ENCODE measurements at places on chromosomes 6 and 20.

GRCh38 chr20:25044261-25044560 lies 13.7 kb downstream of the ACSS1 start:
- DNase-seq, result no peak

DNA sequence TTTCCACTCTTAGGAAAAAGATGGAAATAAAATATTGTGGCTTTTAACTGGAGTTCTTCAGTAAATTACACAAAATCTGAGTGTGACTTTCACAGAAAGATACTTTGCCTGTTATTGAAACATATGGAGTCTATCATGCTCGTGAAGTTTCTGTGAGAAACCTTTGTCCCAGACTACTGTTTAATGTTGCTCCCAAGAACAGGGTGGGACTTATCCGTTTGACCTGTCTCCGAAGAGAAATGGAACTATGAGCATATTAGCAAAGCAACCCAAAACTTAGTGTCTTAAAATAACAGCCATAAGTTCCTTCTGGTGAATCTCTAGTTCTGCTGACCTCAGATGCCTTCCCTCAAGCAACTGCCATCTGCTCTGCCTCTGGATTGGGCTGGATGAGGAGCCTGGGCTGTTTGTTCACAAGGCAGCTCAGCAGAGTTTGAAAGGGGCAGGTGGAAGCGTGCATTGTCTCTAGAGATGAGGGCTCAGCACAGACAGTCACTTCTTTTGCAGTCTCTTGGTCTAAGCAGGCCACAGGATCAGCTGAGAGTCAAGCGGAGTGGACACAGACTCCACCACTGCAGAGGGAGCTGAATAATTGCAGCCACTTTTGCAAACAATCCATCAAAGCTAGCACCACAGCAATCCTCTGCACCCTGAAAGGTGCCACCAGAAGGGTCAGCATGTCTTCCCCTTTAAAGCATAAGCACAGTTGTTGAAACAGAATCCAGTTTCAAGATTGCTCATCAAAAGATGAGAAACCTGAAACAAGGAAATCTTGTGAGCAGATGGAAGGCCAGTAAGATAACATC lies 52.8 kb downstream of the MYB start:
- DNase-seq, result no peak

- no peak for DNase-seq
Measured at GRCh38 chr6:156917213-156917612, 140.0 kb downstream of the ARID1B start.

GRCh38 chr6:79373246-79373645 lies 138.8 kb upstream of the HMGN3 start:
- DNase-seq, result no peak

All from stimulated activated naive B cell treated with anti-CD40 and anti-IgM and Interleukin-4, amounts not matched to agents 10 μg/mL and 1 μg/mL and 100 μg/mL, for 72 hours (primary cell).